ENCODE measurements at places on chromosomes 5 and 9. TPM values are rescaled to one million over a fixed set of nuclear protein-coding genes. Genes with fewer than 3 reads are reported as not detected.

The FBP1 gene
- 5.1 TPM for total RNA-seq

The NKD2 gene
- total RNA-seq: 12.7 TPM

The PITX1 gene
- 1.1 TPM for total RNA-seq

The TRIM7 gene
- 2.3 TPM for total RNA-seq

The OR1L1 gene
- total RNA-seq: not detected

The CHSY3 gene
- 9.6 TPM for total RNA-seq

The RNF183 gene
- total RNA-seq: 0.20 TPM

The NPDC1 gene
- total RNA-seq: 15.4 TPM

The HRH2 gene
- 1.5 TPM for total RNA-seq

The ATG10 gene
- total RNA-seq: 10.2 TPM

The ZNF883 gene
- total RNA-seq: 2.7 TPM

The HSPA9 gene
- total RNA-seq: 143 TPM

The NUTM2F gene
- not detected for total RNA-seq

The TMEM252 gene
- not detected for total RNA-seq

GRCh38 chr5:1347571-1347970, 2.7 kb upstream of the CLPTM1L start:
- DNase-seq: no peak

DNA sequence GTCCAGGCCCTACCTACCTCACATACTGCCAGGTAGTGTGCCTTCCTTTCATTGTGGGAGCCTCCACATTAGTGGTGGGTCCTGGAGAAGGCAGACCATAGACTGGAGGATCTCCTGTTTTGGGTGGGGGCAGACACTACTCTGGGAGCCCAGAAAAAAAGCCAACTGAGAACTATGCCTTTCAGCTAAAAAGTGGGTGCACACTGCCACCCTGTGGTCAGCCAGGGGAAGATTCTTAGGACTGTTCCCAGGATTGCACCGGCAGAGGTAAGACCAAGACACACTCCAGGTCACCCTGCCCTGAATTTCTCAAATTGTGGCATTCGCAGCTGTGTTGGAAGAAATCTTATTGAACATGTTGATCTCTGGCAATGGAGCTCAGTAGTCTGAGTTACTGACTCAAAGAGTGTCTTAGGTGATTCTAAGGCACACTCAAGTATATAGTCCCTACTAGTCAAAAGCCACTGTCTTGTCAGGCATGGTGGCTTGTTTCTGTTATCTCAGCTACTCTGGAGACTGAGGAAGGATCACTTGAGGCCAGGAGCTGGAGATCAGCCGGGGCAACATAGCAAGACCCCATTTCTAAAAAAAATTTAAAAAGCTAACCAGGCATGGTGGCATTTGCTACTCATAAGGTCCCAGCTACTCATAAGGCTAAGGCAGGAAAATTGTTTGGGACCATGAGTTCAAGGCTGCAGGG, 3.6 kb downstream of the SIGMAR1 start:
- DNase-seq: peak; percentile 29

DNA sequence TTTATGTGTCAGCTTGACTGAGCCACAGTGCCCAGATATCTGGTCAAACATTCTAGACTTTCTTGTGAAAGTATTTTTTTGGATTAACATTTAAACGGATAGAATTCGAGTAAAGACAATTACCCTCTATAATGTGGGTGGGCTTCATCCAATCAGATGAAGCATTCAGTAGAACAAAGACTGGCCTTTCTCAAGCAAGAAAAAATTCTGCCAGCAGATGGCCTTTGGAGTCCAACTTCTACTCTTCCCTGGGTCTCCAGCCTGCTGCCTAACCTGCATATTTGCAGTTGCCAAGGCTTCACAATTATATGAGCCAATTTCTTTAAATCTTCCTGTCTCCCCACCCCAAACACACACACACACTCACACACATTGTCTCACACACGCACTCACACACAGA, 86.4 kb downstream of the MED10 start:
- DNase-seq: no peak

DNA sequence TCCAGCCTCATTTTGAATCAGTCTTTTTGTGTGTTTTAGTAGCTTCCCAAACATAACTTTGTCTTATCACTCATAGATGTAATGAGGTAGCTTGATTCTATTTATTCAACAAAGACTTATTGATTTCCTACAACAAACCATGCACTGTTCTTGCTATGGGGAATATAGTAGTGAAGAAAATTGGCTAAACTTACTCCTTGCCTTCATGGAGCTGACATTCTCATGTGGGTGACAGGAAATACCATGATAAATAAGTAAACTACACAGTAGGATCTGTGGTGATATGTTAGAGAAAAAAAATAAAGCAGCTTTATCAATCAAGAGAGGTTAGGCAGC, 255.7 kb upstream of the TNC start:
- DNase-seq: no peak

DNA sequence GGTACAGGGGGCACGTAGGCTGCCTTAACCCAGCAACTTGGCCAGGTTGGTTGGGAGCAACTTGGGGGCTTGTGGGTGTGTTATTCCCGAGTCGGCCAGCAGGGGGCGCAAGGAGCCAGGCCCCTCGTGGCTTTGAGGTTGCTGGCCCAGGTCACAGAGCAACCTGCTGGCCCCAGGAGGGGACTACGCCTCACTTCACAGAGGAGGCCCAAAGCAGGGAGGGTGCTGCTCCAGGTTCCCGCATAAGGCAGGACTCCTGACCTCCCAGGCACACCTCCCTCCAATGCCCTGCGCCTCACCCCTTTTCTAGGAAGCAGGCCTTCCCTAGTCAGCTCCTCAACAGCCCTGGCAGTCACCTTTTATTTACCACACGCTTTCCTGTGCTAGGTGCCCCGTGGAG, 18.1 kb downstream of the KYAT1 start:
- no peak for DNase-seq

DNA sequence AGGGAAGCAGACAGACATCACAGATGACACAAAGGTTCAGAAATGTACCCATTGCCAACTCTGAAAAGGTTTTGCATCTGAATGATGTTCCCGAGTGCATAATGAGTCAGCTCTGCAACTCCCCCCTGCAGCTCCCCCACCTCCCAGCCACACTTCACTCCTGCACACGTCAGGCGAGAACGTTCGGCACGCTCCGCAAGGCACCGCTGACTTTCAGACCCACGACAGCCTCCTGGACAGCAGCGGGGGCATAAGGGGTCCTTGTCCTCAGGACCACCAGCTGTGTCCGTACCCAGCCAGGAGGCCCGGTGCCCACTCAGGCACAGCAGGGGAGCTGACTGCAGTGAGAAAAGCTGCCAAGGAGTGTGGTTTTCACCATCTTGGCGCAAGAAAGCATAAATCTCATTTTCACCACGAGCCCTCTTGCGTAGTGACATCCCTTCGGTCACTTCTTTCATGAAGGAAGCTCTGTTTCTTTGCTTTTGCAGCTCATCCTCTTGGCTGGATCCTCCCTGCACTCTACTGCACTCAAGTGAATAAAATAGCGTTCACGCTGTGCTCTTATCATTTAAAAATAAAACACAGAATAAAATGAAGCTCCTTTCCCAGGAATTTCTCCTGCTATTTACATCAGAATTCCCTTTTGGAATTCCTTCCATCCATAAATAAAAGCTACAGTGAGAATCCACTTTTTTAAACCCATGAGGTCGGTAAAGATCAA, 9.9 kb downstream of the GFPT2 start:
- DNase-seq: peak; percentile 67

GRCh38 chr5:123835421-123835820, 323.4 kb downstream of the CSNK1G3 start:
- no peak for DNase-seq

DNA sequence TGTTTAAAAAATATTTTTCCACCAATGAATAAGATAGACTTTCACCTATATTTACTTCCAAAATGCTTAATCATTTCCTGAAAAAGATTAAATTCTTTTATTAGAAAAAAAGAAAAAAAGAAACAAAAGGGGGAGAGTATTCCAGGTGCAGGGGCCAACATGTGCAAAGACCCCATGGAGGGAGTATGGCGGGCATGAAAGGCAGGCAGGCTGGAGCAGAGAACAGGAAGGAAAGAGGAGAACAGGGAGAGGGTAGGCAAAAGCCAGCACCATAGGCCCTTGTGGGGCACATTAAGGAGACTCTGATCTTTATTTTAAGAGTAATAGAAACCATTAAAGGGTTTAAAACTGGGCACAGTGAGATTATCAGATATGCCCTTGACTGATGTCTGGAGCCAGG, 16.5 kb upstream of the SAP30L start:
- DNase-seq: no peak

DNA sequence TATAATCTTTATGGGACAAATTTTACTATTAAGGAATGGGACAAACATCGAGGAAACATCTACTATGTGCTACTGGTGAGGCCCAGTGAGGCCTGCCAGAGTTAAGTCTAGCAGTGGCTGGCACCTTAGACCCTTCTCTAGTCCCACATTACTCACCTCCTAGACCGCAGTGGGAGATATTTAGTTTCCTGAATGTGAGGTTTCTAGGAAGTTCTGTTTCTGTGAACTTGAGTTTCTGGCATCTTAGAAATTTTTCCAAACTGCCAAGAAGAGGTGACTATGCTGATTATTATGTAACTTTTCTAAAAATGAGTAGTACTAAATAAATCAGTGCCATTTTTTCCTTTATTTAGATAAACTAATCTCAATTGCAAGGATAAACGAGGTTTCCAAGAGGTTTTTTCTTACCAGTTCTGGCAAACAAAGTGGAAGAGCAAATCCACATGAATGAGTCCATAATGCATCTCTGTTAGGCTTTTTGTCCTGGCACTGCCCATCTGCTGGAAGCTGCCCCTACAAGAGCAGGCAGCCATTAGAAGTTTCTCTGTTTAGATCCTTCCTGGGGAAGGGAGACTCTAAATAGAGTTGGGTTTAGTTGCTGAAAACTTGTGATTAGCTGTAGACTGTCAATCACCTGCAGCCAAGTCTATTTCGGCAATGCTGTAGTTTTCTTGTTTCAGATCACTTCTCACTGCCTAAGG, 348.7 kb downstream of the MAN2A1 start:
- no peak for DNase-seq

GRCh38 chr5:95424526-95424925, 33.4 kb downstream of the FAM81B start:
- DNase-seq: no peak

DNA sequence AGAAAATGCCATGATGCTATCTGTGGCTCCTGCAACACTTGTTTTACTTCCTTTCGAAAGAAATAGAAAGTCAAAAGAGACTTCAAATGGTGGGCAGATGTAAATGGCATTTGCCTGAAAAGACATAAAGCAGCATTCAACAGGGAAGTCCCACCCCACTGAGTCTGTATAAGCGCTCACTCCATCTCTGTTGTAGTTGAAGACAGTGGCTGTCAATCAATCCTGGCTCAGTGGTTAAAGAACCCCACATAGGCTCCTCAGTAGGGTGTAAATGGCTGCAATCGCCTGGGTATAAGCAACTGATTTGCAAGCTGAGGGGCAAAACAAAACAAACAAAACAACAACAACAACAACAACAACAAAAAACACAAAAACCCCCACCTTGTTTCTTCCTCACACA, 158.7 kb downstream of the EFNA5 start:
- DNase-seq: no peak

DNA sequence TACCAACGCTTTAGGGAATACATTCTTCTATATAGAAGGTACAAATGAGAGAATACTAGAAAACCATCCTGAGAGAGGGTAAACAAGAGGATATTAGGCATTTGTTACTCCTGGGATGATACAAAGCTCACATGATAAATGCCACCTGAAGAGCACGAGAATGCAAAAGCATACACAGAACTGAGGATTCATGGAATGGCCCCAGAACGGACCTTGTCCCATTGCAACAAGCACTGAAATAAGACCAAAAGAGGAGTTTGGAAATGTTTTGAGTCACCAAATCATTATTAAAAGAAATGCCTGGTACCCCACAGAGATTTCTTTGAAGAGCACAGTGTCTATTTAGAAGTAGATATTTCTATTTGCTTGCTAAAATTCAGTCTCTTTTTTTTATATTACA, 173.5 kb downstream of the TTC39B start:
- DNase-seq: no peak

GRCh38 chr9:28082671-28083070, 509.4 kb upstream of the C9orf72 start:
- no peak for DNase-seq

GRCh38 chr5:54307583-54307982, 2.8 kb downstream of the ARL15 start:
- no peak for DNase-seq

GRCh38 chr5:121288781-121289180, 562.9 kb upstream of the FTMT start:
- DNase-seq: no peak

DNA sequence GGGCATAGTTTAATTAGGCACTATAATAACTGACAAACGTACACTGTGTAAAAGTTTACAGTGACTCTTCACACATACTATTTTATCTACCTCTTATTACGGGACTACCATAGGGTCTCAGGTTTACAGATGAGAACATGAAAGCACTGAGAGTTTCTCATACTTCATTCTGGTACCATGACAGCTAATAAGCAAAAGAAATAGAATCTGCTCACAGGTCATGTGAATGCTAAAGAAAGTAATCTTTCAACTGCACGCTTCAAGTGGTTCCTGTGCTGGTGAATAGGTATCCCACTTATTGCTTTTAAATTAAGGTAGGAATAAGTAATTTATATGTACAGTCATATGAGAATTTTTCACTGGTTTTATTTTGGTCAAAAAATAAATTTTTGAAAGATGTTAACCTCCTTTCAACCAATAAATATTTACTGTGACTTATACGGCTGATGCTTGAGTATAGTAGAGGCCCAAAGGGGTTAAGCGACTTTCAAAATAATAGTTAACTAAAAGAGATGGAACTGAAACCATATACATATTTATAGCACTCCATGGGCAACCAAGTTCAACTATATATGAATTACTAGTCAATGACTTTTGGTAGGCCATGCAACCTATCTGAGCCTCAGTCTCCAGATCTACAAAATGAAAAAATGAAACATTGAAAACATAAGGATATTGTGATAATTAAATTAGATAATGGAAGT, 8.1 kb downstream of the CDKN2A start:
- DNase-seq: no peak

- DNase-seq: no peak
These were observed 286.2 kb downstream of the MRPS30 start for GRCh38 chr5:45094876-45095440.

DNA sequence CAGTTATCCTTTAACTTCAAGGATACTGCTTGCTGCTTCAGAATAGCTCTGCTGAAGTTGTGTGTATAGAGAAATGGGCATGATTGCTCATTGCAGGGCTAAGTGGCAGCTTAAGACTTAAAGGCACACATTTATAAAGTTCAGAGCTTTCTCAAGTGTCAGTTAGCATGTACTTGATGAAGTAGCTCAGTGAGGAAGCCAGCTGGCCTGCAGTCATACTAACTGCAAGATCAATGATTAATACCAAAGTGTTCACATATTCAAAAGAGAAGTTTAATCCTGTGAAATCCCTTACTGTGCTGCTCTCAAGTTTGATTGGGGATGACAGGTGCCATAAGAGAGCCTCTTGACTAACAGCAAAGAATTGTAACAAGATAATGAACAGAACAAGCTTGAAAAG, 483.4 kb upstream of the NUDT12 start:
- no peak for DNase-seq

- no peak for DNase-seq
These were observed 11.0 kb downstream of the ZBTB5 start for GRCh38 chr9:37454238-37454637.

- no peak for DNase-seq
These were observed 48.6 kb downstream of the RGS3 start for GRCh38 chr9:113511856-113512761.
